A549 treated with CpdA at 1 μM for 4 hours (cell line): ENCODE measurements at places on chromosomes 5 and 9. TPM values are rescaled to one million over a fixed set of nuclear protein-coding genes. Genes with fewer than 3 reads are reported as not detected.

The CHSY3 gene
- total RNA-seq: 0.06 to 0.14 TPM (median 0.09 TPM) in 5 replicates

The RECK gene
- total RNA-seq: 4.5 to 5.9 TPM (median 5.7 TPM) in 5 replicates

The FBLL1 gene
- total RNA-seq: 0.11 to 0.24 TPM (median 0.16 TPM) in 4 of 5 replicates, not detected in the other

The MYORG gene
- total RNA-seq: 3.1 to 4.2 TPM (median 3.9 TPM) in 5 replicates

The SAXO1 gene
- total RNA-seq: not detected in 5 replicates

The ADAMTS19 gene
- total RNA-seq: not detected in 5 replicates

The NRARP gene
- total RNA-seq: 2.7 to 7.1 TPM (median 5.4 TPM) in 5 replicates

The LECT2 gene
- not detected in 5 replicates for total RNA-seq

The PAPPA gene
- total RNA-seq: 24.3 to 40.7 TPM (median 34.1 TPM) in 5 replicates

The DBH gene
- total RNA-seq: not detected in 5 replicates

The SGCD gene
- 3.7 to 5.2 TPM (median 4.3 TPM) in 5 replicates for total RNA-seq

The TMEM174 gene
- not detected in 5 replicates for total RNA-seq

The GPRIN1 gene
- total RNA-seq: 7.1 to 9.4 TPM (median 9.1 TPM) in 5 replicates

The ANXA2R gene
- total RNA-seq: 1.9 to 2.4 TPM (median 2.2 TPM) in 5 replicates

The IL13 gene
- total RNA-seq: 0.07 TPM in 1 of 5 replicates, not detected in the others

The MAT2B gene
- 42.1 to 54.8 TPM (median 49.3 TPM) in 5 replicates for total RNA-seq

The IL9 gene
- total RNA-seq: not detected in 5 replicates

The WNK2 gene
- total RNA-seq: 5.9 to 7.7 TPM (median 6.6 TPM) in 5 replicates

The SHROOM1 gene
- 7.8 to 11.0 TPM (median 9.6 TPM) in 5 replicates for total RNA-seq

The LOX gene
- 0.71 to 1.6 TPM (median 1.4 TPM) in 5 replicates for total RNA-seq

The SLIT3 gene
- total RNA-seq: 13.2 to 21.0 TPM (median 19.6 TPM) in 5 replicates

The HAPLN1 gene
- not detected in 5 replicates for total RNA-seq

The ARHGAP26 gene
- 7.6 to 9.5 TPM (median 7.9 TPM) in 5 replicates for total RNA-seq

The PCDHA9 gene
- total RNA-seq: not detected in 5 replicates

The FSTL4 gene
- 2.4 to 4.5 TPM (median 3.5 TPM) in 5 replicates for total RNA-seq

The GFI1B gene
- 0.07 TPM in 1 of 5 replicates, not detected in the others for total RNA-seq

The SLC36A2 gene
- total RNA-seq: not detected in 5 replicates

The LVRN gene
- total RNA-seq: 0.05 to 0.17 TPM (median 0.17 TPM) in 3 of 5 replicates, not detected in the others

The TAF11L5 gene
- total RNA-seq: not detected in 5 replicates

The CCIN gene
- total RNA-seq: 0.03 to 0.07 TPM (median 0.07 TPM) in 3 of 5 replicates, not detected in the others

The FOXD4L5 gene
- total RNA-seq: 0.05 to 0.12 TPM (median 0.06 TPM) in 3 of 5 replicates, not detected in the others
